ENCODE measurements at places on chromosomes 11 and 22.
A peak's percentile ranks its signal among the peaks of the same experiment; 100 is the strongest.

GRCh38 chr11:91805293-91805692, 419.3 kb upstream of the FAT3 start:
- DNase-seq: no peak

DNA sequence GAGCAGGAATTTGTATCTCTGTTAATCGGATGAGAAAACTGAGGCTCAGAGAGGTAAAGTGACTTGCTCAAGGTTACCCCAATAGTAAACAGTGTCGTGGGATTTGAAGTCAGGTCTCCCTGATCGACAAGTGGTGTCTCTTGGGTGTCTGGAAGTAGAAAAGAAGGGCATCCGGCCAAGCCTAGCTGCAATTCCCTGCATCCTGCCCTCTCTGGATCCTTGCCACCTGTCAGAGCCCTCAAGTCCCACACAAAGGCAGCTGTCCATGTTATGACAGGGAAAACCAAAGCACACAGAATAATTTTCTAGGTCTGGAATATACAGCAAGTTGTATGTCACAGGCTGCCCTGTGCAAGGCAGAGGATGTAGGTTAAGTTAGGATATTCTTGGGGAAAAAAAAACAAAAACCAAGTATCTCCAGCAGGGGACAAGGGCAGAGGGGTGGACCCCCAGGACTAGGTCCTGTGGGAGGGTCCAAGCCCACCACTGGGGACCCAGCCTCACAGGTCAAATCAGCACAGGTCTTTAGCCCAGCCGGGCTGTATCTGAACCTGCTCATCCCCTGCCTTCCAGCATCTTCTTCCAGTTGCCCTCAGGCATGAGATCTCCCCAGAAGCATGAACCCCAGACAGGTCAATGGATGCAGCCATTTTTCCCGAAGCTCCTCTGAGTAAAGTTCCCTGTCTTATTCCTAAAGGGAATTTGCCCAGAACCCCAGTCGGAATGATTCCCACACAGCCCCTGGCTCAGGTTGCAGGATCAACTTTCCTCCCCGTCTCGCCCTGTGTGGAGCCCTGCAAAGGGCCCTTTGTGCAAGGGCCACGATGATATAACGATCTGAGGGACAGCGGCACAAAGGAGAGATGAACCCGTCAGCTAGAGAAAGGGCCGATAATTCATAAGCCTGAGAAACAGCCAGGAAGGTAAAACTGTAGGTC, 15.0 kb downstream of the USH1C start:
- peak; percentile 84 for DNase-seq

DNA sequence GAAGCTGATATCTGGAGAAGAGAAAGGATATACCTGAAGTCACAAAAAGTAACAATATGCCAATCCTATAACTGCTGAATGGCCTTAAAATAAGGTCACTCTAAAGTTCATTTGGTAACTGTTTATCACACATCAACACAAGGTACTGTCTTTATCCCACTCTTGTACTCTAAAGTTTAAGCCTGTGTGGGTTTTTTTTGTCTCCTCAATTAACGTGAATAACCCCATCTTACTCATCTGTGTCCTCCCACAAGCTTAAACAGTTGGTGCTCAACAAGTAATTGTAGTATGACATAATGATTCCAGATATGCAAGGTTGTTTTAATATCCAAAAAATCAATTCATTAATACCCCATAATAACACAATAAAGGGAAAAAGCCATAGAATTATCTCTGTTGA, 42.1 kb downstream of the PAK1 start:
- DNase-seq: no peak

GRCh38 chr11:126347751-126348668, 7.5 kb upstream of the ST3GAL4 start:
- DNase-seq: no peak

GRCh38 chr11:96169250-96169649, 173.7 kb downstream of the MAML2 start:
- DNase-seq: no peak

DNA sequence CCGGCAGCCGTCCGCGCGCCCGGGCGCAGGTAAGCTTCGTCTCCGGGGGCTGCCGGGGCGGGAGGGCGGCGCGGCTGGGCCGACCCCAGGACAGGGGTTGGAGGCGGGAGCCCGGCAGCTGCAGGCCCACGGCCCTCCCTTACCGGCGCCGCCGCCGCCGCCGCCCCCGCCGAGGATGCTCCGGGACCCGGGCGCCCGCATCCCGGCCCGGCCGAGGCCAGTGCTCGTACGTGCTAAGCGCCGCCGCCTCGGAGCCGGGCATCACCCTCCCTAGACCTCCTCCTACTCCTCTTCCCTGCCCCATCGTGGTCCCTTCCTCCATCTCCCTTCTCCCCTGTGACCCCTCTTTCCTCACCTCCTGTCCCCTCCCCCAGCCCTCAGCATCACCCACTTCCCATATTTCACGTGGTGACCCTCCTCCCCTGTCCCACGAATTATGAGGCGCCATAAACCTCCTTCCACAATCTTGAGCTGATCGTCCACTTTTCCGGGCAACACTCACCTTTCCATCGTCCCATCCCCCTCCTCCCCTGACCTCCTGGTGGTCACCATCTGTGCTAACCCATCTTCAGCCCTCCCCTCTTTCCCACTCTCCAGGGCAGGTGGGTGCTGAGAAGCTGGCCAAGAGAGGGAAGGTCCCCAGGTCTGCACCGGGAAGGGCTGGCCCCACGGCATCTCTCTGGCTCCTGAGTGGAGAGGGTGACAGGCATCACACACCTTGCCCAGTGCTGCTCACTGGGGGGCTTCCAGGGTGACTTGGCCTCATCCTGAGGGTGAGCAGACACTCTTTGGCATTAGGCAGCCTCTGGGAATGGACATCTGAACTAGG, 612 bp downstream of the ASPHD2 start:
- no peak for DNase-seq

GRCh38 chr11:61162092-61162941, 1.1 kb upstream of the VPS37C start:
- DNase-seq: no peak

DNA sequence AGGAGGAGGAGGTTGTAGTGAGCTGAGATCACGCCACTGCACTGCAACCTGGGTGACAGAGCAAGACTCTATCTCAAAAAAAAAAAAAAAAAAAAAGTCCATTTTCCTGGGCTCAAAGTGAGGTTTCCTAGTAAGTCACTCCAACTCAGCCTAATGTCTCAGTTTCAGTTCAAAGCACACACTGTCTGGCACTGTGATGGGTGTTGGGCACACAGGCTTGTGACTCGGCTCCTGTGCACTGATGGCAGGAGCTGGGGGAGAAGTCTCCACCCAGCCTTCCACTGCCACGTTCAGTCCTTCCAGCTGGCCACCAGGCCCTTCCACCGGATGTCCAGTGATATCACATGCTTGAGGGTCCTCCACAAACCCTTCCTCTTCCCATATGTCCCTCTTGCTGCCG, 186.0 kb downstream of the CEP164 start:
- no peak for DNase-seq

DNA sequence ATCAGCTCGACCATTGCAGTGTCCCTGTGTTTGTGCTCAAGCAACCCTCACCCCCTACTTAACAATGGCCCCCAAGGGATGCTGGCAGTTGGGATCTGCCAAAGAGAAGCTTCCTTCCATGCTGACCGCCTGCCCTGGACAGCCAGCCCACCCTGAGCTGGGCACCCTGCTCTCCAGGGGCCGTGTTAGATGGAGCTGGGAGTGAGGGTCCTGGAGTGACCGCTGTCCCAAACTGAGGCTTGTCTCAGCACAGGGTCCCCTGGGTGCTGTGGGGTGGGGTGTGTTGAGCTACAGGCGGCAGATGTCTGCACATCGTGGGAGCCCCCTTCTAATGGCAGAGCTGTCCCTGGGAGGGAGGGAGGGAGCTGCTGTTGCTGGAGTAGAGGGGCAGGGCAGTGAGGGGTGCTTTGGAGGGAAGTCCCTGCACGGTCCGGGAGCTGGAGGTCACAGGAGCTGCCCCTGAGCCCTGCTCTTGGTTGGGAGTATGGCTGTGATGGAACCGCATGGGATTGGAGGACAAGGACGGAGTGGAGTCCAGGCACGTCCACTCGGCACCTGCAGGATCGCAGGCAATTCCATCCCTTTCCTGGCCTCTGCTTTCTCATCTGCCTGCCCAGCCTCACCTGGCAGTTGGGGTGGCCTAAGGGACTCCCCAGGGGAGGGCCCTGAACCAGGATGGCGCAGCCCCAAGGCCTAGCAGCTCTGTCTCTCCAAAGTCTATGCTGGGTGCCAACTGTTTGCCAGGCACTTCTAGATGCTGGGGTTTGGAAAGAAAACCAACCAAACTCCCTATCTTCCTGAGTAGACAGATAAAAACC, 126.3 kb downstream of the ARHGAP8 start:
- DNase-seq: no peak

- DNase-seq: no peak
These were observed 28.7 kb downstream of the MS4A2 start for GRCh38 chr11:60116996-60117790.

- no peak for DNase-seq
These were observed 35.1 kb upstream of the SMTN start for GRCh38 chr22:31045900-31046538.

DNA sequence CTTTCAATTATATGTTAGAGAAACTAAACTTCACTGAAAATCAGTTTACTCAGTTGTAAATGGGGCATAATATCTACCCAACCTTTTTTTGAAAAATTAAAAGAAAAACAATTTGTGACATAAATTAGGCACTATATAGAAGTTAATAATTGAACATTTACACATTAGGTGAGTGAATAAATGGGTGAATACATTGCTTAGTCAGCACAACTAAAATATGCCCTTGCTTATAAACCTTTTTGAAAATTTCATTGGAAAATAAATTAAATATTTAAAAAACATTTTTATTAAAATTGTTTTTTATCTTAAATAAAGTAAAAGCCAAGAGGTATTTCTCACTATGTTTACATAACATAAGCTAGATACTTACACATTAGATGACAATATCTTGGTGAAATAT, 994.5 kb upstream of the TENM4 start:
- no peak for DNase-seq

GRCh38 chr11:113613619-113614018, 92.5 kb downstream of the TMPRSS5 start:
- DNase-seq: no peak

DNA sequence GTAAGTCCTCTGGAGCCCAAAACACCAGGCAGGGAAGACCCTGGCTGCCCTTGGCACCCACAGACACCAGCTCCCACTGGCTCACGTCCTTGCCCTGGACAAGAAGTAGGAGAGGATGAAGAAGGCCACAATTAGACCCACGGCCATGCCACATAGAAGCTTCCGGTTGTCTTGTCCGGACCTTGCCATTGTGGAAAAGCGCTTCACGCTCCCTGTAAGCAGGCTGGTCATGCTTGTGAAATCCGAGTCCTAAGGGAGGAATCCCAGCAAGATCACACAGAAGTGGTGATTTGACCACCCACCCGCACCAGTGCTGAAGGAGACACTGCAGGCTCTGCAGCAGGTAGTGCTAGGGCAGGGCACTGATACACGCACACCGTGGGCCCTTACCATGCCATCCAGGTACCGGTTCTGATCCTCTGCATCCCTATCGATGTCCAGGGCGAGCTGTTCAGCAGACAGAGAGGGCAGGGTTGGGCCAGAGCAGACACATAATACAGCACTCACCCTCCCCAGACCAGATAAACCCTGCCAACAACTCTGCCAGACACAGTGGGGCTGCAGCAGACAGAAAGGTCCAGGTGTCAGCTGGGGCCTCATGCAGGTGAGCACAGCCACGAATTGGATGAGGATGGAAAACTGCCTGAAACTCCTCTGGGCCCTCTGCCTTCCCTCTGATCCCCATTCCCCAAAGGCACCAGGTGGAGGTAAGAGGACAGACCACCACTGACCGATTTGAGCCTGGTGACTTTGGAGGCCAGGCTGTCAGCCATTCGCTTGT, 1.8 kb downstream of the BET1L start:
- DNase-seq: no peak

- no peak for DNase-seq
These were observed 29.4 kb upstream of the CCDC188 start for GRCh38 chr22:20180245-20180630.

GRCh38 chr11:66293777-66294625, 2.3 kb downstream of the TMEM151A start:
- no peak for DNase-seq

GRCh38 chr22:37627545-37627944, 11.9 kb upstream of the SH3BP1 start:
- DNase-seq: no peak

DNA sequence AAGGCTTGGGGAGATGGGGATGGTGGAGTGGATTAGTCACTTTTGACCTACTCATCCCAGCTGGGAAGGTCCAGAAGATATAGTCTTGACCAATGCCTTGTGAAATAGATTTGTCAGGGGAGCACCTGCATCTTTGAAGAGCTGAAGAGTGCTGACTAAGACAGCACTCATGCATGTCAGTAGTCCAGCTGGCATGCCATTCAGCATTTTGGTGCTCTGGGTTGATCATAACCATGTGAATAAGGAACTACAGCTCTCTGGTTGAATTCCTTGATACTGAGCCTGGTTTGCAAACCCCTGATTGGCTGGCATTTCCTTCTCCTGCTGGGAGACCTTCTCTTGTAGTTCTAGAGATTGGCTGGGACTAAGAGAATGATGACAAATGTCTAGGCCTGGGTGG, 106.8 kb upstream of the ALX4 start:
- no peak for DNase-seq

- no peak for DNase-seq
These were observed 28.0 kb downstream of the YAP1 start for GRCh38 chr11:102138223-102138622.

- DNase-seq: no peak
These were observed 2.4 kb upstream of the WT1 start for GRCh38 chr11:32437495-32438345.

GRCh38 chr11:72586321-72587090, 87.7 kb downstream of the PDE2A start:
- no peak for DNase-seq

GRCh38 chr11:23556163-23556750, 696.0 kb upstream of the CCDC179 start:
- no peak for DNase-seq

GRCh38 chr11:36455658-36456111, 54.4 kb downstream of the TRAF6 start:
- peak; percentile 3 for DNase-seq

DNA sequence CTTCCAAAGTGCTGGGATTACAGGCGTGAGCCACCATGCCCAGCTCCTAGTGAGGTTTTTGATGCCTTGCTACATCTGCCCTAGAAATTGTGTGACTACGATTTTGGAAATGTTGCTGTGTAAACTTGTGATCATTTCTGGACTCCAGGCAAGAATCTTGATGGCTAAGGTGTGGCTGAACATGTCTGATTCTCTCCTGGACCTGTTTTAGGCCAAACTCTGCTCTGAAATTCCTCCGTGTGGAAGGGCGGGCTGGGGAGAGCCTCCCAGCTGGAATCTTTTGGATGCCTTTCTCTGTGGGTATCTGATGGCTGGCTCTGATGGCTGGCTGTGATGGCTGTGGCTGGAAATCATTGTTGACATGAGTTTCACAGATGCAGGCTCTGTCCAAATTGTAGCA, 8.2 kb downstream of the PNPLA3 start:
- DNase-seq: no peak
